ENCODE measurements at places on chromosomes 4 and X. TPM values are rescaled to one million over a fixed set of nuclear protein-coding genes. Genes with fewer than 3 reads are reported as not detected.

Gene FRMD7
- total RNA-seq: not detected

Gene DCAF12L1
- total RNA-seq: not detected

Gene SLC6A14
- total RNA-seq: not detected

DNA sequence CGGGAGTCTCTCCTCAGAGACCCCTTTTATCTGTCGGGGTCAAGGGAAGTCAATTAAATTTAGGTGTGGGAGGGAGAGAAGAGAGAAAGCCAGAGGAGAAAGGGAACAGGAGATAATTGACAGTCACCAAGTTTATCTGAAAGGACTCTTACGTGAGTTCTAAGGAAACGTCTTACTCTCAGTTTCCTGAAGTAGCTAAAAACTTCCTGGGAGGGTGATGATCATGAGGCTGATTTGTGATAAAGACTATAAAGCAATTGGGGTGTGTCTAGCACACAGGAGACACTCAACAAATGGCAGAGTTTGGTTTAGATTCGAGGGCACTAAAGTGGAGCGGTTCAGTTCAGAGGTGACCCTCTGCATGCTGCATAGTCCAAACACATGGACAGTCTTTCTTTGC, 254.1 kb downstream of the FBXW7 start:
- H3K27ac ChIP-seq: no peak overlapping the region
- peaks cover 18% of the 10 kb centered on the region for H3K4me1 ChIP-seq
- H3K27me3 ChIP-seq: no peaks in the 10 kb centered on the region
- H3K36me3 ChIP-seq: peaks cover 3% of the 10 kb centered on the region

DNA sequence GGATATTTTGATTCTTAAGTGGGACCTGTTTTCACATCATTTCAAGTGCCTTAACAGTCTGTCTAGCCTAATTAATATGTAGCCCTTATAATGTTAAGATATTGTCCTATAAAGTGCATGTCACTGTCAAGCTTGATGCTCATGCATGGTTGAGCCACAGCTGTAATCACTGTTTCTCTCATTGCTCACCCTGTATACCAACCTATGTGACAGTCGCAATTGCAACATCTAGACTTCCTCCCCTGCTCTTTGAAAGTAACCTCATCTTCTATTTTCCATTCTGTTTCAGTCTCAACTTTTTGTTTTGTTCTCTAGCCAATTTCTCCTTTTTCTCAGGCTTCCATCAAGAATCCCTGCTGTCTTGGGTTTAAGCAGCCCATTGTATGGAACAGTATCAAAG, 24.4 kb upstream of the MSL3 start:
- no peak overlapping the region for H3K27ac ChIP-seq
- H3K36me3 ChIP-seq: no peaks in the 10 kb centered on the region
- no peak overlapping the region for H3K4me3 ChIP-seq
- no peak for DNase-seq
- H3K27me3 ChIP-seq: peaks cover 22% of the 10 kb centered on the region

DNA sequence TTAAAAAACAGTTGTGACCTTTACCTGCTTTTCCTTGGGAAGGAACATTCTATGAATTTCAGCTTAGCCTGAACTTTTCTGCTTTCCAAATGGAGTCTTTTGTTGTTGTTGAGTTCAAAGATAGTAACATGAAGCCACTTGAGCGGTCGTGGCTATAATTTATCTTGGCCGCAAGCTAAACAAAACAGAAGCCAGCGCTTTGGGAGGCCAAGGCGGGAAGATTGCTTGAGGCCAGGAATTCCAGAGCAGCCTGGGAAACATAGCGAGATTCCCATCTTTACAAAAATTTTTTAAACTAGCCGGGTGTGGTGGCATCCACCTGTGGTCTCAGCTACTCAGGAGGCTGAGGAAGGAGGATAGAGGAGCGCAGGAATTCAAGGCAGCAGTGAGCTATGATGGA, 29.9 kb downstream of the TKTL1 start:
- H3K27me3 ChIP-seq: no peaks in the 10 kb centered on the region
- no peak for DNase-seq
- no peaks in the 10 kb centered on the region for H3K36me3 ChIP-seq
- H3K4me1 ChIP-seq: peaks cover 33% of the 10 kb centered on the region

DNA sequence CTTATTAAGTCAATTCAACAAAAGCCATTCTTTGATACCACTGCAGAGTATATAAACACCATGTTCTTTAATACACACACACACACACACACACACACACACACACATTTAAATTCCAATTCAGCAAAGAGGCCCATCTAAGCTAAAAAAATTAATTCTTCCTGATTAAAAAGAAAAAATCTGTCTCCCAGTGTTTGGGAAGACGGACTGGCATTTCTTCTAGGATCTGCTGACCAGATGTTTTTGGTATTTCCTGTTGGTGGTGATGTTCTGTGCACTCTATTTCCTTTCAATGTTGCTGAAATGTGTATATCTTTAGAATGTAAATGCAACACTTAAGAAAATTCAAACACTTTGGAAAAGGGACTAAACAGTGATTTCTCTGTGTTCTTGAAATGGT, 243.8 kb downstream of the THOC2 start:
- no peaks in the 10 kb centered on the region for H3K36me3 ChIP-seq
- no peak for DNase-seq
- H3K4me3 ChIP-seq: no peak overlapping the region
- H3K27ac ChIP-seq: no peak overlapping the region
- H3K4me1 ChIP-seq: no peaks in the 10 kb centered on the region

DNA sequence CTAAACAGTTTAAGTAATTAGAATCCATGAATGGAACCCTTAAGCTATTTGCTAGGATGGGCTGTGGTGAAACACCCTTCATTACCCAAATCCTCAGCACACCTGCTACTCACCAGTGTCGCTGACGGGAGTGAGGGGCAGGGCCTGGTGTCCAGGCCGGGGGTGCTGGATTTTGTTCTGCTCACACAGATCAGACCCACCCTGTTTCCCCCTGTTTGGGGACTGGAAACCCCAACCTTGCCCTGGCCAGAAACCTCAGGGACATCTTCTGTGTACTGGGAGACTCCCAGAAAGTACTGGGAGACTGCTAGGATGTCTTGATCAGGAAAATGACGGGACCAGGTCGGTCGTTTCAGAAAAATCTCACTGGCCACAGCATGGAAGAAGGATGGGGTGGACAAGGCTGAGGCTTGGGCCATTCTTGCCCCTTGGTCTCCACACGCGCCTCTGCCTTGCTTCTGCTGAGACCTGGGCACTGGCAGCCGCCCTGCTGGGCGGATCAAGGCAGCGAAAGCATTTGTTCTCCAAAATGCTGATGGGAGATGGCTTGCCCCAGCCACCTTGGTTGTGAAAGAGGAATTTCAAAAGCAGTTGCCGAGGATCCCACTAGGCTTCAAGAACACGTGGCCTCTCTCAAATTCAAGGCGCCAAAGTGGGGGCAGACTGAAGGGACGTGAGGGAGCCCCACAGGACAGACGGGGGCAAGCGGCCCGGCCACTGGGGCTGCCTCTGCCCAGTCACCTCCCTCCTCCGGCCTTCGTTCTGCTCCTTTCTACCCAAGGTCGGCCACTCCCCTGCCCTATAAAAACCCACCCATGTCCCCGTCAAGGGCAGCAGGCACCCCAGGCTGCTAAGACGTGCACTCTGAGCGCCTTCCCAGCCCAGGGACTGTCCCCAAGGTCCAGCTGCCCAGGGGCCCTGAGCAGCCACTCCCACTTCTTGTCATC, 23.5 kb upstream of the PDE6B start:
- H3K4me1 ChIP-seq: peaks cover 4% of the 10 kb centered on the region
- no peak overlapping the region for H3K27ac ChIP-seq
- H3K36me3 ChIP-seq: no peaks in the 10 kb centered on the region
- no peak overlapping the region for H3K4me3 ChIP-seq
- H3K27me3 ChIP-seq: peaks cover 6% of the 10 kb centered on the region

- H3K27ac ChIP-seq: peak overlapping the region; percentile 96
- peaks cover 18% of the 10 kb centered on the region for H3K36me3 ChIP-seq
- H3K4me1 ChIP-seq: peaks cover 16% of the 10 kb centered on the region
- H3K4me3 ChIP-seq: peak overlapping the region; percentile 88
Observed at GRCh38 chrX:48540028-48540375, 488 bp downstream of the TBC1D25 start.

All from activated CD4-positive, alpha-beta T cell treated with anti-CD3 and anti-CD28 coated beads, Interleukin-2, amount 10 ng/mL, durations not matched to agents 24 days and 14 days (primary cell).